Left renal cortex interstitium (tissue), 4 donors: ENCODE measurements at places on chromosomes 7 and 10. TPM values are rescaled to one million over a fixed set of nuclear protein-coding genes. Genes with fewer than 3 reads are reported as not detected.

DDC gene
- 79.5 TPM for polyA plus RNA-seq

- no peak for DNase-seq
Observed at GRCh38 chr7:132866144-132866531, 215.8 kb downstream of the CHCHD3 start.

DNA sequence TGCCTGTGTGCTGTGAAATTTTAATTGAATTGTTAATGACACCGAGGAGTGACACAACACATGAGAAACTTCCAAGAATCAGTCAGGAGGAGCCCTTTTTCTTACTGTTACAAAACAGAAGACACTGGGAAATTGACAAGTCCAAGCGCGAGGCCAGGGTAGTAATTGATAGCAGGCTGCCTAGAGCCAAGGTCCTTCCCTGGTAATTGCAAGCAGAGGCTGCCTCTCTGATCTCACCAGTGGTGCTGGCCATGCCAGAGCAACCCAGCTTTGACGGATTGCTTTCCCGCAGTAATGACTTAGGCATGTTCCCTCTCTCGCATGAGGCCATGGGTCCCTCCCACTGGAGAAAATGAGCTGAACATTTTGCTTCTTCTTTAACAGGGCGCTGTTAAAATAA lies 111.5 kb downstream of the LRMDA start:
- no peak for DNase-seq

ANXA7 gene
- polyA plus RNA-seq, result 81.2 TPM

SVOPL gene
- 3.0 TPM for polyA plus RNA-seq

- no peak for DNase-seq
Observed at GRCh38 chr7:67100956-67101361, 104.3 kb downstream of the TYW1 start.

- no peak for DNase-seq
Observed at GRCh38 chr7:155124706-155125105, 54.6 kb downstream of the HTR5A start.

DNA sequence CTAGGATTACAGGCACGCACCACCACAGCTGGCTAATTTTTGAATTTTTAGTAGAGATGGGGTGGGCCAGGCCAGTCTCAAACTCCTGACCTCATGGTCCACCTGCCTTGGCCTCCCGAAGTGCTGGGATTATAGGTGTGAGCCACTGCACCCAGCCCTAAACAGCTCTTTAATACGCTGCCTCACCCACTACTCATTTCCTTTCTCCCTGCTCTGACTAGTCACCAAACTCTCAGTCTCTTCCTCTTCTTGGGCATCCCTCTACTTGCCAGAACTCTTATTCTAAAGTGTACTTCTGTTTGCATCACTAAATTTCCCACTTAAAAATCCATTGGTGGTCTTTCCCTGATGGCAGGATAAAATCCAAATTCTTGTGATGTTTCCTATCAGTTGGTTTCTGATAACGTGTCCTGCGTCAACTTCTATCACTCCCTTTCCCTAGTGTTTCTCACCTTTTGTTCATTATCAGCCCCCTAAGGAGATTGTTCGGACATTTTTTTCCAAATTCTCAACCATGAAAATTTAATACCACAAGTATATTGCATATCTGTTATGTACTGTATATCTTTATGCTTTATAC lies 124.7 kb downstream of the CUBN start:
- no peak for DNase-seq

DNA sequence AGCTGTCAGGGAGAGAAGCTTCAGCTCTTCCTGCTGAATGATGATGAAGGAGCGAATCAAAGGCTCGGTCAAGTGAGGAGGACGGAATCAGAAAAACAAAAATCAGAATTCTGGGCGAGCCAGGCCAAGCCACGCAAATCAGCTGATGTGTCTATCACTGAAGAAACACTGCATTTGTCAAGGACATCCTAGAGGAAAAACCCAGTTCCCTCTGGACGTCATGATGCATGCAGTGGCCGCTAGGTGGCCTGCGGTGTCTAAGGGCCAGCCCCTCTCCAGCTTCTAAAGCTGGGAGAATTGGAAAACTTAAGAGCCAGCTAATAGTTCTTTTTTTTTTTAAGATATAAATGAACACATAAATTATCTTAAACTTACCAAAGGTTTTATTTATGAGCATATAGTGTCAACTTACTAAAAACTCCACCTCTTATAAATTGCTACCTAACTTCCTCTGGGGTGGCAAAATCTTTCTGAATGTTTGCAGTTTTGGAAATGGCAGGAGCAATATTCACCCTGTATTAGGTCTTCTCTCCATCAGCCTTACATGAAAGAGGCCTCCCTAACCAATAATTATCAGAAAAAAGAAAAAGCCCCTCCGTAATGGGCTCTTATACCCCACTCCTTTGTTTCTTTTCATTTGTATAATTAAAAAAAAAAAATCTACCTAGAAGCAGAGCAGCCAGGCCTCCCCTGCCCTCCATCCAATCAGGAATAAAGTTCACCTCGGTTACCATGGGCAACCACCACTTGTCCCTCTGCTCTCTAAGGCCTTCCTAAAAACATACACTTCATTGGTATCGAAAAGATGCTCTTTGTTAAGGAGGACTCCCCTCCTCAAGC lies 186.8 kb downstream of the USP6NL start:
- DNase-seq, result no peak

TSPAN33 gene
- 62.4 TPM for polyA plus RNA-seq

- no peak for DNase-seq
Observed at GRCh38 chr10:35398355-35398754, 62.0 kb downstream of the CCNY start.

PCDH15 gene
- polyA plus RNA-seq, result 9.8 TPM
